ENCODE measurements at places on chromosomes 2 and 18.

DNA sequence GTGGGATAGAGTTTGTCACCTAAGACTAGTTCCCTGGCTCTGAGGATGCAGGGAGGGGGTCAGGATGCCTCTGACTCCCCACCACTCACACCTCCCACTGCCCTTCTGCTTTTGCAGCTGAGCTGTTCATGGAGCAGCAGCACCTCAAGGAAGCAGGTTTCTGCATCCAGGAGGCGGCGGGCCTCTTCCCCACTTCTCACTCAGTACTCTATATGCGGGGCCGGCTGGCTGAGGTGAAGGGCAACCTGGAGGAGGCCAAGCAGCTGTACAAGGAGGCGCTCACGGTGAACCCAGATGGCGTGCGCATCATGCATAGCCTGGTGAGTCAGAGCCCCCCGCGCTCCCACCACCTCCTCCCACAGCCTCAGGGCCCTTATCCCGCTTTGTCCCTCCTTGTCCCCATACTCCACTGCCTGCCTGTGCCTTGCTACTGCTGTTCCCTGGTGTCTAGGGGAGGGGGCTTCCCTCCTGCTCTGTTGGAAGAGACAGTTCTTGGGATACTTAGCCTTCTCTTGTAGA, 94.4 kb downstream of the STPG4 start:
- DNase-seq = no peak

DNA sequence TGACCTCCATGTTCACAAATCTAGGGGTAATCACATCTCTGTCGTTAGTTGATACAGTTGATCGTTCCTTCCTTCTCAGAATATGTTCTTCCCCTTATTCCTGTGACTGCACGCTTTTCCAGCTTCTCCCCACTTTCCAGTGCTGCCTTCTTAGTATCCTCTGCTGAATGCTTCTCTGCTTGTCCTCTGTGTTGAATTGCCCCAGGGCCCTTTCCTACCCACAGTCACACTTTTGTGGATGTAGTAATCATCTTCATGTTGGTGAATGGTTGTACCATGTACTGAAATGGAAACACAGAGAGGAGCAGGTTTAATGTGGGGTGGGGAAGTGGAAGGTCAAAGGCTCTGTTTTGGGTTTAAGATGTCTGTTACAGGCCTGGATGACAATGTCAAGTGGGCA, 47.2 kb downstream of the EML6 start:
- no peak for DNase-seq

GRCh38 chr18:73286584-73286983, 418.8 kb upstream of the NETO1 start:
- DNase-seq = no peak

GRCh38 chr2:29519338-29519925, 402.0 kb downstream of the ALK start:
- DNase-seq = no peak

DNA sequence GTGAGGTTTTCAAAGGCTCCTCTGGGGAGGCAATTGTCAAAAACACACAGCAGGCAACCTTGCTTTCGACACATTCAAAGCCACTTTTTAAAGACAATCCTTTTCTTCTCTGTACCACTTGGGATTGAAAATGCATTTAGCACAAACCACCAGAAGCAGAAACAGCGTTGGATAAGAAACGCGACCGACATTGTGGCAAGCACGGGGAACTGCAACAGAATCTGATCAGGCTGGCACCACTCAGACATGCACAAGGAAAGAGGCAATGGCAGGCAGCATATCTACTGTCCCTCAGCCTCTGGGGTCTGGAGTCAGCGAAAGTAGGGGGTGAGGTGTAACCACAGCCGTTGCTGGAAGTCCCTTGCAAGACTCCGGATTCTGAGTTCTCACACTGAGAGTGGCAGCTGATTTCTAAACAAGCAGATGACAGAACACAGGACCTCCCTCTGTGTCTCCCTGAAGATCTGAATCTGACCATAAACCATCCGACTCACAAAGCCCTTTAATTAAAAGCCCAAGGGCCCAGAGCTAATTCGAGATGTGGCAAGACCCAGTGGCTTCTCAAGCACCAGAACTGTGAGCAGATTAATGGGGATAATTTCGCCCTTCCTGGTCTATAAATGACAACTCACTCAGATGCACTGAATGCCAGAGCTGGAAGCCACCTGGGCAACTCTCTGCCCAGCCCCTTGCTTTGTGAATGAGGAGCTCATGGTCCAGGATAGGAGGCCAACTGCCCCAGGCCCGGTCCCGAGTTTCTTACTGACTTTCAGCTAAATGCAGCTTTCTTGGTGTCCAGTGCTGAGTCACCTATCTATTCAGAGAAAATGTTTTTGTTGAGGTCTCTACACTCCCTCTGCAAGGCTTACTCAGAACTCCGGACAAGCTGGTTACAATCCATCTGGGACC, 29.6 kb downstream of the CYRIA start:
- peak; percentile 5 for DNase-seq

DNA sequence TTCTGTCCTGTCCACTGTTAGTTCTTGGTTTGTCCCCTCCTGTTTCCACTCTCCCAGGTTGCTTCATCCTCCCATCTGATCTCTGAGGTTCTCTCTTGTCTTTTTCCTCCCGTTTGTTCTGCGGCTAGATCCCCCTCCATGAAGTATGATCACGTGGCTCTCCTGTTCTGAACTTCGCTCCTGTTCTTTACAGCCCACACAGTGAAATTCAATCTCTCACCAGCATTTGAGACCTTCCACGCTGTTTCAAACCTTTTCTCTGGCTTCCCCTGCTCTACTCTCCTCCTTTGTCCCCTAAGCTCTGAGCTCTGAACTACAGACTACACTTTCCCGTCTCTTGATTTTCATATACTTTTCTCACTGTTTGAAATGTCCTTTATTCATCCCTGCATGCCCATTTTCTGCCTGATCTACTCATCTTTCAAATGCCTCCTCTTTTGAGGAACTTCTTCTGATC, 83.5 kb downstream of the OSBPL6 start:
- no peak for DNase-seq

DNA sequence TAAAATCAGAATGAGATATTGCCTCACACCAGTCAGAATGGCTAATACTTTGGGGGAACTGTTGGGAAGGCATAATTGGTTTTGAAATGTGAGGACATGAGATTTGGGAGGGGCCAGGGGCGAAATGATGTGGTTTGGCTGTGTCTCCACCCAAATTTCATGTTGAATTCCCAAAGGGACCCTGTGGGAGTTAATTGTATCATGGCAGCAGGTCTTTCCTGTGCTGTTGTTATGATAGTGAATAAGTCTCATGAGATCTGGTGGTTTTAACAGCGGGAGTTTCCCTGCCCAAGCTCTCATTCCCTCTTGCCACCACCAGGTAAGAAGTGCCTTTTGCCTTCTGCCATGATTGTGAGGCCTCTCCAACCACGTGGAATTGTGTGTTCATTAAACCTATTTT, 59.6 kb downstream of the CSRNP3 start:
- no peak for DNase-seq

DNA sequence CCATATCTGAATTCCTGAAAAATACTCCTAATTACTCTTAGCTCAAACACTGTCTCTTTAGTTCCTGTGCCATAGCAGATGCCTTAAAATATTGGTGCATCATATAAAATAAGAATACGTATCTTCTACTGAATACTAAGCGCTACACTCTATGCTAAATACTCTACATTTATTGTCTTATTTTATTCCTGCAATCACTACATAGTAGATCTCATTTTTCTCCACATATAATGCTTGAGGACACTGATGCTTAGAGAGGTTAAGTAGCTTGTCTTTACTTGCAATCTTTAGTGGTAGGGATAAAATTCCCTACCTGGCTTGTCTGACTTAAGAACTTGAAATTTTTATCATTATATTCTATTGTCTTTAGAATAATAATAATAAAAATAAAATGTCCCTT, 137.3 kb upstream of the SETBP1 start:
- no peak for DNase-seq

DNA sequence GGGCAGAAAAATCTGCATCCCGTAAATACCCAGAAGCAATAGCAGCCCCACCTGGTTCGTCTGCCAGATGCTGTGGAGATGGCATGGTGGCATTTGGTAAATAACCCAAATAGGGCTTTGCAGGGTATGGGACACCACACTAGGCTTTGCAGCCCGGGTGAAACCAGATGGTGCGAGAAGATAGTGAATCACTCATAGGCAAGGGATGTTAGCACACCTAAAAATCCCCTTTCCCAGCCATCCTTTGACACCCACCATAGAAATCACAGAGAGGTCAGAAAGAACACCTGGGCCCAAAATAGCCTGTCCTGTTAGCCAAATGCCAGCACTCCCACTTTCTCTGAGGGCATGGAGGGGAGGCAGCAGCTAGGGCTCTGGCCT, 47.6 kb downstream of the BCL11A start:
- DNase-seq = no peak

DNA sequence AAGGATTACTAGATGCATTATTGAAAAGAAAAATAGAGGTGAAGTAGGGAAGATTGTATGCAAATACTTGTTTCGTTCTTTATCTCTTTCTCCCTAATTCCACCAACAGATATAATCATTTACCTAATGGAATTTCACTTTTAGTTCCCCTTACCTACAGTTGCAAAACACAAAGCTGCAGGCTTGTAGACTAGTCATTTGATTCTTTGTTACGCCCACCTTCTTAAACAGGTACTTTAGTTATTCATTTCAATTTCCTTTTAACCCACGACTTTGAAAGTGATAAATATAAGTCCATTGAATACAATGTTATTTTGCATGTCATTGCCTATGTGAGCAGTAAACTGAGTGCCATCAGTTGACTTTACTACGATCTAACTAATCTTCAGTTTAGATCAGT, 3.9 kb upstream of the HRH4 start:
- DNase-seq = no peak

GRCh38 chr2:157839162-157839801, 36.8 kb downstream of the ACVR1 start:
- no peak for DNase-seq

- DNase-seq = no peak
These were observed 34.5 kb upstream of the NABP1 start for GRCh38 chr2:191643429-191643828.

GRCh38 chr18:47601581-47602272, 328.7 kb downstream of the SMAD2 start:
- DNase-seq = no peak

GRCh38 chr2:46135228-46135855, 161.9 kb upstream of the EPAS1 start:
- no peak for DNase-seq

DNA sequence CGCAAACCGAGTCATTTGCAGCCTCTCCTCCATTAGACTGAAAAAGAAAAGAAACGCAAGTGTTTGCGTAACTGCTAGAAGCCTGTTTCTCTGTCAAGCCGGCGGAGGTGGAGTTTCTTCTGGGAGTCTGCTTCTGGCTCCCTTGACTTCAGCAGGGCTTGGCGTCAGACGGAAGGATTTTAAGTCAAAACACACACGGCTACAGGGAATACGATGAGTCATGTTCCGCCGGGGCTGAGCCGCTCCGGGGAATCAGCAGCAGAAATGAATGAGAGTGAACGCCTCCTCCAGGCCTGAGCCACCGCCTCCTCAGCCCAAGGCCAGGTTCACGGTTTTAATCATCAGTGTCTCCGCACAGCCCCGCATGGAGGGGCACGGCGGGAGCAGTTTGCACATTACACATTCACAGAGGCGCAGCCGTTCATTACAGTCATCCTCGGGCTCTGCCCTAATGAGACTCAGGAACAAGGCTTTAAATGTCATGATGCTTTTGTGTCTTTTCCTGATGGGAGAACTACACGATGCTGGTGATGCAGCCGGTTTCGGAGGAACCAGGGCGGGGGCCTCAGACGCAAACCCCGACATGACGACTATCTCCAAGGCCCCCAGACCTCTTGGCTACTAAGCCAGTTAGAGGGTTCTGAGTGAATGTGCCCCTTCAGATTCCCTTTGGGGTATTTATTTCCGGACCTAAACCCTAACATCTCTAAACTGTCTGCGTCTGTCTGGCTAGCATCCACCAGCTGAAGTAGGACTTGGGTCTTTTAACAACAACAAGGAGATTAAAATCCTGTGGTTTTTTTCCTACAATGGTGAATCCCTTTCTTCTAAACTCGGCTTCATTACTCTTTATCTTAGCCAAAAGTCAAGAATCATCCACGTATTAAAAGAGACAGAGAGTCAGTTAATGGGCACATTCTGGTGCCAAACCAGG, 11.1 kb upstream of the SCG2 start:
- DNase-seq = no peak

DNA sequence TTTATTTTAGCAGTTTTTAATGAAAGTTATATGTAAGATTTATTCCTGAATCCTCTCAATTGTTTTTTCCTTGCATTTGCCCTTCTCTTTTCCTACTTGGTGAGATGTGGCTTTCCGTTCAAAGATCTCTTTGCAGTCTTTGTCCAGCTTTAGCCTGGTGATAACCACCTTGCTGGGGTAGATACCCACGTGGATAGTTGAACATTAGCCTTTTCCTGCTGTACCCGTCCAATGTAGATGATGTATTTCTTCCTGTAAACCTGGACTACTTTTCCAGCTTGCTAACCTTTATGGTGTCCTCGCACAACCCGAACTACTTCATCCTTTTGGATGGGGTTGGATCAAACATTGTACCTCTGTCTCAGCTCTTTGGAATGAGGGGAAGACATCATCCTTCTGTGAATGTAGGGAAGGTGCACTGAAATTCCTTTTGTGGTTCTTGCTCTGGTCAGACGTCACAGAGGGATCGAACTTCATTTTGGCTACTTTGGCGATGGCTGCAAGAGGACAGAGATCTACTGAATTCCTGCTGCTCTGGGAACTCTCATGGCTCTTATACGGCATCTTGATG, 293.2 kb upstream of the EPAS1 start:
- no peak for DNase-seq

- no peak for DNase-seq
These were observed 25.2 kb upstream of the CASP10 start for GRCh38 chr2:201157694-201158093.

DNA sequence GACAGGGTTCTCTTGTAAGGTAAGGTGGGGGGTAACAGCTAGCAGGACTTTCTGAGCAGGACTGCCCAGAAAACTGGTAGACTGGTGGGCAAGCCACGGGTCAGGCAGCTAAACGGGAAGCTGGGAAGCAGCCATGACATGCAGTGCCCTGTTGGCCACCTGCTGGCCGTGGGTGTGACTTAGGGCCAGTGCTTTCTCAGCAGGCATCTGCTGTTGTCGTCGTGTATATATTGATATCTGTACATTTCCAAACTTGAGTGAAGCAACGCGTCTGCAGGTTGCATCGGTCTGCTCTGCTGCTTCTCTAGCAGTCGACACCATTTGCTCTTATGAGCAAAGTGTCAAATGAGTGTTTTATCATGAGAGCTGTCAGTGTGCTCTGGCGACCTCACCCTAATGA, 31.0 kb downstream of the COA5 start:
- DNase-seq = no peak

- no peak for DNase-seq
These were observed 69.4 kb upstream of the TTC27 start for GRCh38 chr2:32558492-32558891.

- DNase-seq = no peak
These were observed 198.5 kb downstream of the UBE2E3 start for GRCh38 chr2:181178823-181179412.
